ENCODE measurements at places on chromosomes 3 and 15.
A peak's percentile ranks its signal among the peaks of the same experiment; 100 is the strongest.

GRCh38 chr3:107958146-107958545, 132.7 kb downstream of the CD47 start:
- DNase-seq = peak; percentile 68

DNA sequence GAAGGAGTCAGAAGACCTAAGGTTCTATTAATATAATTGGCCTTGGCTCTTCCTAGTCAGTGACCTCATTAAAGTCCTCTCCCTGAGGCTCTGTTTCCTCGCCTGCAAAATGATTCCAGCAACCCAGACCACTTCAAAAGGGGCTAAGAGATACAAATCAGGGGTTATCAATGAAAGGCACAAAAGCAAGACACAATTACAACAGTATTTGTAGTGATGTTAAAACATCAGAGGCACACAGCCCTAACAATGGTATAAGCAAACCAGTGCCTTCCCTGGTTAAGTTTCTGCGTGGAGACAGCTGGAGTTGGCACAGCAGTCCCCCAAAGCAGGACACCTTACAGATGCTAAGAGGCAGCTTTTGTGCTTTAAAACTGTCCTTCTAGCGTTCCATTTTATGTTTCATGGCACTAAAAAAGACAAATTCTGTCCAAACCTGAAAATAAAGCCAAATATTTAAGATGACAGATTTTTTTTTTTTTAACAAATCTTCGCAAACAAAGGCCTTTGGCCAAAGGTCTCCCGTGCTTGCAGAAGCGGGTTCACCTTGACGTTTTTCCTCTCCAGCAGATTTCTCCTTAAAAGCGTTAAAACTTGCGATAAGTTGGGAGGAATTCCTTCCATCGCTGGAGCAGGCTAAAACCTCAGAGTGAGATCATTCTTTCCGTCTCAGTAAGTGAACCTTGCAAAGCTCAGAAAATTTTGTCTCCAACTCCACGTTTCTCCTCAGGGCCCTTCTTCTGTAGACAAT, 999 bp downstream of the ZNF280D start:
- peak; percentile 66 for DNase-seq

GRCh38 chr15:85707519-85708338, 87.0 kb downstream of the KLHL25 start:
- DNase-seq = peak; percentile 73

- DNase-seq = no peak
Measured at GRCh38 chr3:4398120-4398940, 68.7 kb downstream of the SUMF1 start.

DNA sequence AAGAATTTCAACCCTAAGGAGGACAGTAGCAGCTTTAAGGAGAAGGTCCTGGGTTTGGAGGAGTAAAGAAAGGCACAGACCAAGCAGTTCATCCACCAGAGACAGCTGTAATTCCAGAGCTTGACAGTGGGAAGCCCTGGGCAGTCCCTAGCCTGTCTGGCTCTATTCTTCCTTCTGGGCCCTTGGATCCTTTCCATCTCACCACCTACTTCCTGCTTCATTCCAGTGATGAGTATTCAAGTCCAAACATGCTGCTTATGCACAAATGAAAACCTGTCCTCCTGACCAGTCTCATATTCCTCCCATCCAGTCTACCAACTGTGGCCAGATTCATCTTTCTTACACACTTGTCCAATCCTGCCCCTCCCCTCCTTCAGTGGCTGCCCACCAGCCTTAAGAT, 171.4 kb downstream of the CNTN3 start:
- peak; percentile 48 for DNase-seq

DNA sequence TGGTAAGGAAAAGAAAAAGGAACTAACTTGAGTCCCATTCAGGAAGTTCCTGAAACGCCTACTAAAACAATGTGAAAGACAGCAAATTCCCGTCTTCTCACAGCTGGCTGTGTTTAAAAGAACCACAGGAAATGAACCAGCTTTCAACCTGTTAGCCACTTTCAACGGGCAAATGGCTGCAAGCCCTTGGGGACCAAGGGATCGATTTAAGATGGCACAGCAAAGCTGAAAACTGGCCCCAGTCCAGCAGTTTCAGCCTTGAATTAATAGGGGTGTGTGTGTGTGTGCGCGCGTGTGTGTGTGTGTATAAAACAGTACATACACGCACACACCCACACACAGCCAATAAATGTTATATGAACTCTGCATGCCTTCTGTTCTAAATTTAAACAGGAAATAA, 168.7 kb upstream of the TMCO5A start:
- peak; percentile 4 for DNase-seq

- DNase-seq = no peak
Measured at GRCh38 chr3:72039677-72040076, 254.7 kb upstream of the PROK2 start.

DNA sequence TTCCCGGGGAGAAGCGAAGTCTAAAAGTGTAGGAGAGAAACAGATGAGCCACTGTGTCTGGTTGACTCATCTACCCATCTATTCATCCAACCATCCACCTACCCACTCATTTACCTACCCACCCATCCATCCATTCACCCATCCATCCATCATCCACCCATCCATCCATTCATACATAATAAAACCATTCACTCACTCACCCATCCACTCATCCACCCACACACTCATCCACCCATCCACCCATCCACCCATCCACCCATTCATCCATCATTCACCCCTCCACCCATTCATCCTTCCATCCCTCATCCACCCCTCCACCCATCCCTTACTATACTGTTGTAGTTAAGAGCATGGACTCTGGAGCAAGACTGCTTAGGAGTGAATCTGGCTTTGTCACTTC, 136.4 kb upstream of the ATP2B2 start:
- DNase-seq = no peak

DNA sequence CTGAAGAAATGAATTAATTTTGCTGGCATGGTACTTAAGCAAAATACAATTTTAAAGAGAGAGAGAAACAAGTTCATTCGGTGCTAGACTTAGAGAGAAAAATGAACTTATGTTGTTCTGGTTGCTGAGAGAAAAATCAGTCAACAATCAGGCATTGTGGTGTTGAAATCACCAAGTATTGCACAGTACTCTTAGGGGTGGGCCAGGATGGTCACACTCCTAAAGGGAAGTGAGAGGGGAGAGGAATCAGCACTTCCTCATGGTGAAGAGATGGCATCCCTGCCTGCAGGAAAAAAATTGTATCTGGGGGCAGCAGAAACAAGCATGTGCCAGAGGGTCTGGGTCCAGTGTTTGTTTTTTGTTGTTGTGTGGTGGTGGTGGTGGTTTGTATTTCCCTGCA, 7.0 kb upstream of the DMXL2 start:
- no peak for DNase-seq

- DNase-seq = peak; percentile 94
Measured at GRCh38 chr3:146803745-146804144, 198.6 kb upstream of the PLSCR5 start.

- no peak for DNase-seq
Measured at GRCh38 chr15:77810130-77810571, 177.4 kb upstream of the LINGO1 start.

DNA sequence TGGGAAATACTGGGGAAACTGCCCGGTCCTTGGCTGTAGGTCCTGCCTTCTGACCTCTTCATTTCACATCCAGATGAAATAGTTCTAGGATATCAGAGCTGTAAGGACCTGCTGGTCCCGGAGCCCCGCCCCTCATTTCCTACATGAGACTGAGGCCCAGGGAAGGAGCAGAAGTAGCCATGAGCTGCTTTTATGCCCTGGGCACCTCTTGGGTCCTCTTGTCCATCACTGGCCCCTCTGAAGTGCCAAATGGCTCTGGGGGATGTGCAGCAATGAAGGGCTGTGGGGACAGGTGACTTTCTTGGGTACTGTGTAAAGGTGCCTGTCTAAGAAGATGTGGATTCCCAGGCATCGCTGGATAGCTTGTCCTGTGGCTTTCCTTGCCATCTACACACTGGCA, 40.3 kb upstream of the ESYT3 start:
- no peak for DNase-seq

DNA sequence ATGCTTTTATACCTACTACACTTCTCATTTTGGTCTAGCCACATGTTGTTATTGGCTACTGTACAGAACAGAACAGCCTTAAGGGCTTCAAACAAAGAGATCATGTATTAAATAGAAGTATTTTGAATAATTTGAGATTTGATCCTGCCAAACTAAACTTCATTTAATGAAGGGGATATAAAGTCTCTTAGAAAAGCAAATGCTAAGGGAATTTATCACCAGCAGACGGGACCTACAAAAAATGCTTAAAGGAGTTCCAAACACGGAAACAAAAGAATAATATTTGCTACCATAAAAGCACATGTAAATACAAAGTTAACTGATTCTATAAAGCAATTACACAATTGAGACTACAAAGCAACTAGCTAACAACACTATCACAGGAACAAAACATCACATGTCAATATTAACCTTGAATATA, 23.6 kb upstream of the FMN1 start:
- DNase-seq = no peak

GRCh38 chr3:161852744-161853143, 356.1 kb downstream of the OTOL1 start:
- no peak for DNase-seq

GRCh38 chr3:147191795-147192385, 214.5 kb downstream of the ZIC4 start:
- peak; percentile 87 for DNase-seq

DNA sequence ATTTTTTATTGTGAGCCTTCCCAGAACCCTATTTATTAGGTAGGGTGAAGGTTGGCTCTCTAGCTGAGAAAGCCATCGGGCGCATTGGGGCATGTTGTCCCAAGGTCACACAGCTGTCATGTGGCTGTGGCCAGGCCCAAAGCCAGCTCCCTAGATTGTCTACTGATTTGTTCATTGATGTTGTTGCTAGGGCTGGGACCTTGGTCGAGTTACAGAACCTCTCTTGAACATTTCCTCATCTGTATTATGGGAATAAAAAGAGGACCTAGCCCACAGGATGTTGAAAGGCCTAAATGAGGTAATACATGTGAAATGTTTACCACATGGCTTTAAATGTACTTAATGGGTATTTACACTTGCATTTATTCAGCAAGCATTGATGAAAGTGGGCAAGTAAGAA, 252.5 kb downstream of the SUCLG2 start:
- DNase-seq = no peak

DNA sequence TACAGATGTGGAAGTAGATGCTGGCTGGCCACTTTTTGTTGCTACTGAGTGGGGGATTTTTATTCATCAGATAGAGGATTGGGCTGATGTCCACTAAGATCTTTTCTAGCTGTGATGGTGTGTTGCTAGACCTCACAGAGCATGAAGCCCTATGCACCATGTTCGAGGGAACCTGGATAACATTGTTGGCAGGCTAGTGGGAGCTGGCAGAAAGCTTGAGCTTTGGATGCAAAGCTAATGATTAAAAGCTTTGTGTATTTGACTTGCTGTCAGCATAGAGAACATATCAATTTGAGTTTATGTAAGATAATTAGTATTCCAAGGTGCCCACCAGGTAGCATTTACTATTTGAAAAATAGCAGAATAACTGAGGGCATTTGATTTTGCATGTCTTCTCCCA, 59.1 kb downstream of the ST6GAL1 start:
- DNase-seq = no peak

DNA sequence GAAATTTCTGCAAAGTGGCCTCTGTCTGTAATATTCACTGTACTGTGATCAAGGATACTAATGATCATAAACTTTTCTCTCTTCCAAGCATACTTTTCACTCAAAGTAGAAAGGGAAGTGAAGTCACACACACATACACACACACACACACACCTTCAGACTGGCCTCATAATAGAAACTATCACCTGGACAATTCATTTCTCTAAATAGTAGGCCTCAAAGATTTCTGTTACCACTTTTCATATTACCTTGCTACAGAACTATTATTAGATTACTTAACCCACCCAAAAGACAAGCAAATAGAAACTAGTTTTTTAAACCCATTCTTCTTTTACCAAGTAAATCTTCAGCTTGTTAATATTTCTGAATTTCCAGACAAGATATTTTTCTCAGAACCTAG, 12.2 kb downstream of the CPB1 start:
- DNase-seq = no peak

DNA sequence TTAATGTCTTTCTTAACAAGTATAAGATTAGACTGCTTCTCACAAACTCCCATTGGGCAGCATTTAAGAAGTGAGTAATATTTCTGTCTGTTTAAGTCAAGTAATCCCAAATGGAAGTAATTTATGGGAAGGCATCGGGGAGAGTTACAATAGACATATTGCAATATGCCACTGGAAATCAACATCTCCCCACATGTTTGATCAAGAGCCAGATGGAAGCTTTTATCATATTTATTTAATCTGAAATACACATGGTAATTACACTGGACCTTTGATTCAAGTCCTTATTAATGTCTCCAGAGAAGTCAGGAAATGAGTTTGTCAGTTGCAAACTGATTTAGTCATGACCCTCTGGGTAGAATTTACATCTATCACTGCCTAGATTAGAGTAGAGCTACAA, 943.8 kb downstream of the VGLL3 start:
- no peak for DNase-seq

GRCh38 chr3:71149959-71150954, 433.3 kb downstream of the FOXP1 start:
- DNase-seq = peak; percentile 42

DNA sequence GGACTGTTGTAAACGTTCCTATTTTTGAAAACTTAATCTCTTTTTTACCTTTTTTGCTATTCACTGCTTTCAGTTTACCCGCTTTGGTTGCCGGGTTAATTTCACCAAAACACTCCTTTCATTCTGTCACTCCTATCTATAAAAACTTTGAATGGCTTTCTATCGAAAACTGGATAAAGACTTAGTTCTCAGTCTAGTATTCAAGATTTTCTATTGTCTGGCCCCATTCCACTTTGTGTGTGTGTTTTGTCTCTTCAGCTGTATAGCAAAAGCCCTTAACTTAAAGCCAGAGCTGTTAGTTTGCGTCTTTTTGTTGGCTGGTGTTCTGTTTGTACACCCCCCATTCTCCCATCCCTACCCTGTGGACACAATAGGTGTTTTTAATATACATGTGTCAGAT, 7.5 kb downstream of the PIAS1 start:
- DNase-seq = no peak

- no peak for DNase-seq
Measured at GRCh38 chr3:195802261-195802701, 9.4 kb downstream of the MUC4 start.

GRCh38 chr15:91408476-91409076, 308.5 kb downstream of the SV2B start:
- DNase-seq = peak; percentile 67

- no peak for DNase-seq
Measured at GRCh38 chr3:98599647-98600411, 6.4 kb upstream of the CPOX start.

DNA sequence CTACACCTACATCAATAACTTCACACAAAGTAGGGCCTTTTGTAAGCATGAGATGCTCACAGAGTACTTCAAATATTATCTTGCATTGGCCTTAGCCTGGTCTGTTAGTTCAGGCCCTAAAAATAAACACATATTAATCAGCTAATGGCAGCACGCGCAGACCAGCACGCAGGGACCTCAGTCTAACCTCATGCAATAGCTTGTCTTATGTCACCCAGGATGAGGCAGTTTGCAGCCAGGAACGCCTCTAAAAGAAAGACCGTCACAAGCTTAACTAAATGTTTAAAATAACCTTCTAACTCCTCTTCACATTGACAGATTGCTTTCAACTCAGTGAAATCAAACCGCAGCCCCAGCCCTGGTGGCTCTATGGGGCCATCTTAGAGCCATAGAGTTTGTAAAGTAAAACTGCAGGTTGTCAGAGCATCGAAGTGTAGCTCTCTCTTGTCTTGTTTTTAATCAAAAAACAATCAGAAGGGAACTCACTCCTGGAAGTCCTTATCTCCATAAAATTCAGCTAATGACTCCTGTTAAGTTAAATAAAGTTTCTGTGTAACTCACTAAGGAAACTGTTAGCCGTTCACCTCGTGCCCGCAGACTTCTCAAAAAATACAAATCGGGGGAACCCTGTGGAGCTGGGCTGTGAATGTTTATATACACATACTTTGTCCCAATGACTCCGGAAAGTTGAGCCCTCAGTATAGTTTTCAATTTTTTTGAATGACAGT, 212.6 kb downstream of the CDIN1 start:
- no peak for DNase-seq
